Fibroblast of skin of abdomen (primary cell): ENCODE measurements at places on chromosomes 2 and 18.
A peak's percentile ranks its signal among the peaks of the same experiment; 100 is the strongest.

DNA sequence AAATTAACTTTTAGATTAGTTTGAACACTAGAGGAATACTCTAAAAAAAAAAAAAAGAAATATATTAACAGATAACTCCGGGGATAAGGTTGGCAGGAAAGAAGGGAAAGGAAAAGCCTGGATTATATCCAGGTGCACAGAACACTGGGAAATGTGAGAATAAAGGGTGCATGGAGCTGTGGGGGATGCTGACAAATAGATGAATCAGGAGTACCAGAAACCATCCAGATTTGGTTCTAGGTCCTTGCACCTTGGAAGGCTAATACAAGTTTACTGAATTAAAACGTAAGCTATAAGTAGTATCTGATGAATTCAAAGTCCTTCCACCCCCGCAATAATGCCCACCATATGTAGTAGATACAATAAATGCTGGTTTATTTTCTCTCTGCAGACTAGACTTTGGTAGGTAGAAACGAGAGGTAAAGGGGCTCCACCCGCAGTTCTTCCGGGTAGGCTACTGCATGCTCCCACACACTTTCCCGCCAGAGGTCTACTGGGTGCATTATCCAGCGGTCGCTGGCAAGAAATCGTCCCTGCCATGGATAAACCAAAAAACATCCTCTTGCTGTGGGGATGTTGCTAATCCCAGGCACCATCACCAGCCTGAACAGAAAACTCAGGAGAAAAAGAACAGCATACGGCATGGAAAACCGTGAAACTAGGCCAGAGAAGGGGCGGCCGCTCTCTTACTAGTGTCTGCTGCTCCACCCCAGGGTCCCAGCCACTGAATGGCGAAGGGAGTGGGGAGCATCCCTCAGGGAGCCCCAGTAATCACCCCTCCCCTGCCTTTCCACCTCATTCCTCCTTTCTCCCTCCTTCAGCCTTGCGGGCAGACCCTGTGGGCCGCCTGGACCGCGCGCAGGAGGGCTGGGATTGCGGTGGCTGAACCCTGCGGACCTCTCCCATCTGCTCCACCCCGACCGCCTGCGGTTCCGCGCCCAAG is 1.5 kb downstream of the CNRIP1 start:
- peak; percentile 2 for DNase-seq

GRCh38 chr2:18721038-18721922 is 131.9 kb upstream of the NT5C1B start:
- DNase-seq: no peak

DNA sequence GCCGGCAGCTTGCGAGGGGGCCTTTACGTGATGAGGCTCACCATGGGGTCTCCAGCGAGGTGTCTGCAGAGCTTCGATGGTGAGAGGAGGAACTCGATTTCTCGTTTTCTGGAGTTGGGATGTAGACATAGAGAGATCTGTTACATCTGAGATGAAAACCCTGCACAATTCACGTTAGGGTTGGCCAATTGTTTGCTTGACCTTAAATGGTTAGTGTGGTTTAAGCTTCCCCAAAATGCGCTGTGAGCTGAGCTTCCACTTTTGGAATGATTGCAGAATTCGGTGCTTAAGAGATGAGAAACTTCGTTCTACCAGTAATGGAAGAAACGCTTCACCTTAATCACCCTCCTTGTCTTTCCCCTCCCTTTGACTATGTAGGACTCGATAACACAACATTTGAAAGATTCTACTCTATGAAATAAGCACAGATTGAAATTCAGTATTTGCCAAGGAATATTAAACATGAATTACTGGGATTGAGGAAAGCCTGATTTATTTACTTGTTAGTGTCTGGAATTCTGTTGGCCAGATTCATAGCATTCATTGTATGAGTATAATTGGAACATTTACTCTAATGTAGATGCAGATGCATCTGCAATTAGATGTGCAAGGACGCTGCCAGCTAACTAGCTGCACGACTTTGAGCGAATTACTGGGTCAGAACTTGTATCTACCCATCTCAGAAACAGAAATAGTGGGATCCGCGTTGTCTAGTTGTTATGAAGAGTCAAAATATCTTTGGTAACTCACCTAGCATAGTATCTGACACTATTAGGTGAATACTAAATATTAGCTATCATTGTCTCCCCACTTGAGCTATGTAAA is 1.6 kb upstream of the KLF7 start:
- DNase-seq: peak; percentile 80

DNA sequence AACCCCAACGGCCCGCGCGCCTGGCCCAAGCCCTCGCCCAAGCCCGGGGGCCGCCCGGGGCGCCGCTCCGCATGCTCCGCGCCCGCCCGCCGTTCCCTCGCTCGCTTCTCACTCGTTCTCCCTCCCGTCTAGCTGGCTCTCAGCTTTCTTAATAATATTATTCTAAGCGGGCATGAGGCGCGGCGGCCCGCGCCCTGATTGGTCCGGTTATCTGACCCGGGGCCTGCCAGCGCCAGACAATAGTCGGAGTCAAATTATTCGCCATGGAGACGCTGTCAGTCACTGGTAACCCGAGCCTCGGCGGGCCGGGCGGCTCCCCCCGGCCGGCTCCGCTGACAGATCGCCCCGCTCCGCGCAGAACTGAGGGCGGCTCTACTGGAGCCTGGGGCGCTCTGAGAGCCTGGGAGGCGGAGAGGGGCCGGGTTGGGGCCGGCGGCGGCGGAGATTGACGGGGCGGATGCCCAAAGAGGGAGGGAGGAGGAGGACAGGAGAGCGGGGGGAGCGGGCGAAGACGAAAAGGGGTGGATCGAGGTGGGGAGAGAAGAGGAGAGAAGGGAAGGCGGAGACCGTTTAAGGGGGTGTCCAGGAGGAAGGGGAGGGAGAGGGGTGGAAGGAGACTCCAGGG is at the start of gene SIX2:
SIX2 (minus strand) TSS at position 150 of the 625 bp plus-strand sequence. CDS start 342 bp downstream, outside the sequence.
- peak; percentile 92 for DNase-seq

GRCh38 chr18:5721924-5722323 is 173.4 kb downstream of the TMEM200C start:
- no peak for DNase-seq

DNA sequence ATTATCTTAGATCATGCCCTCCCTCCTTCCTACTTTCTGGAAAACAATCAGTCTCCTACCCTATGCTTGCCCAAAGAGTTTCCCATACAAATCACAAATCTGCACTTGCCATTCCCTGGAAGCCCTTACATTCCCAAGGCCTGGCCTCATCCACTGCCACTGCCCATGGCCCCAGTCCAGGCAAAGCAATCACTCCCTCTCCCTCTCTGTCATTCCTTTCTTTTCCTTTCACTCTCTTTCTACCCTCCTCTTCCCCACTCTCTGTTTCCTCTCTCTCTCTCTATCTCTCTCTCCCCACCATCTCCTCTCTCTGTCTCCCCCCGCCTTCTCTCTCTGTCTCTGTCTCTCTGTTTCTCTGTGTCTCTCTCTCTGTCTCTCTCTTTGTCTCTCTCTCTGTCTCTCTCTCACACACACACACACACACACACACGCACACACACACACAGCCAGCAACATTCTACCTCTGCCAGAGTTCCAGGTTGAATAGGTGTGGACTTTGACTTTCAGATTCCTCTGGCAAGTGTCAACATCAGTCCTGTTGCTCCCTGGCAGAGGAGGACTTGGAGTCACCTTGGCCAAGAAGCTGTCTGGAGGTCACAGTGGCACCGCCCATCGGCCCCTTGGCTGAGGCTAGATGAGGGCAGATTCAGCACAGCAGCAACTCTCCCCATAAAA is 43.7 kb upstream of the NAT8 start:
- no peak for DNase-seq

- peak; percentile 34 for DNase-seq
These were observed 41.5 kb downstream of the TANC1 start for GRCh38 chr2:159009940-159010339.

DNA sequence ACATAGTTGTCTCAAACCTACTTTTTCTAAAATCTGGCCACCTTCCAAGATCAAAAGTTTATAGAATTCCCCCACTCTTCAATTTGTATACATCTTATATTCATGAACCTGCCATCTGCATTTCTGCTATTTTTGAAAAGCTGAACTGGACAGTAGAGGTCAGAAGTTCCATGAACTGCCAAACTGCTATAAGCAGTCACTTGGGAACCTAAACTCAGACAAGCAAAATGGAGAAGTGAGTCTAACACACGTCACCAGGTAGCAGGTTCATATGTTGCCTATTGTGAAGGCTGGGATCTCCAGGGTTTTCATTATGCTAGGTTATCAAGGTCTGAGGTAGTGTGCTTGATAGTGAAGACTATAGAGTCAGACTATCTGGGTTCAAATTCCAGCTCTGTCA is 2.0 kb upstream of the MYO1B start:
- no peak for DNase-seq

- no peak for DNase-seq
These were observed 145.5 kb downstream of the MEIS1 start for GRCh38 chr2:66580166-66581049.

DNA sequence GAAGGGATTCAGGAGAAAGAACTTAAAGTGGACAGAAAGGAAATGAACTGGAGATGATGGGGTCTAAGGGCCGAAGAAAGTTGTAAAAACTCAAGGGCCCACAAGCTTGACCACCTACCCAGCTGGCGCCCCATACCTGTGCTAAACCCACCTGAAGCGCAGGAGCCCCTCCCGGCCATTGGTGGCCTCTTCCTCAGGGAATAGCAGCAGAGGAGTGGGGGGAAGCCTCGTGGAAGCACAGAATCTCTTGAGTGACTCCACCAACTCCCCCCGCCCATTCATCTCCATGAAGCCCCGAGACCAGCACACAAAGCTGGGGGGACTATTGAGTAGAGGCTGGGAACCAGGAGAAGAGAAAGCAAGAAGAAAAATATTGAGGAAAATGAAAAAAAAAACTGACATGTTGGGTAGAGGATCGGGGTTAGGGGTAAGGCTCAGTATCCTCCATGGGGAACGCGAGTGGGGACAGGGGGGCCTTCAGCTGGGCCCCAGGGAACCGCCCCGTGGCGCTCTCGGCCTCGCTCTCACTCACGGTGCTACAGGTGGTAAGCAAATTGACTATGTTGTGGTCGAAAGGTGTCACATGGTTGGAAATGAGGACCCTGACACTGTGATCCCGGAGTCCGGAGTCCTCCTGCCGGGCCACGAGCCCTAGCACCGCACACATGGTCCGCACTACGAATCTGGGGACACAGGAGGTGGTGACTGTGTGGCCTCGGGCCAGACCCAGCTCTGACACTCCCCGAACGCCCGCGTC is 728 bp downstream of the AUP1 start:
- no peak for DNase-seq
